Spleen (tissue), 13 donors: ENCODE measurements at places on chromosomes 6 and 20.

- DNase-seq, result no peak
Measured at GRCh38 chr6:27135087-27135657, 112.3 kb upstream of the PRSS16 start.

- DNase-seq, result no peak
Measured at GRCh38 chr6:73640179-73640750, 13.5 kb downstream of the SLC17A5 start.

DNA sequence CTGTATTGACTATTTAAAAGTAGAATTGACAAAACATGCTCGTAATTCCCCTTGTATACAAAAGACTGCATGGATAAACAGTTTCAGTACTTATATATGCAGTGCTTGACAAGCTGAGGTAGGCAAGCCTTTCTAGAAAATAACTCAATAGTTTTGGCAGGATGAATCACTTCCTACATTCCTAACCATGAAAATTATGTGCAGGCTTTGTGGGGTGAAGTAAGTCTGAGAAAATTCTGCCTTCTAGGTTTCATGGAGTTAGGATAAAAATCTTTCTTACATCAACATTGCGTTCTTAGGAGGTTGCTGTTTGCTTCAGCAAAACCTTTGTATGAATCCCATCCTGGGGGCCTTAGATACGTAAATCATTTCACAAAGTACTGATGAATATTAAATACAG lies 801.4 kb upstream of the EYS start:
- no peak for DNase-seq

- no peak for DNase-seq
Measured at GRCh38 chr6:64257586-64257985, 622.0 kb downstream of the PHF3 start.

DNA sequence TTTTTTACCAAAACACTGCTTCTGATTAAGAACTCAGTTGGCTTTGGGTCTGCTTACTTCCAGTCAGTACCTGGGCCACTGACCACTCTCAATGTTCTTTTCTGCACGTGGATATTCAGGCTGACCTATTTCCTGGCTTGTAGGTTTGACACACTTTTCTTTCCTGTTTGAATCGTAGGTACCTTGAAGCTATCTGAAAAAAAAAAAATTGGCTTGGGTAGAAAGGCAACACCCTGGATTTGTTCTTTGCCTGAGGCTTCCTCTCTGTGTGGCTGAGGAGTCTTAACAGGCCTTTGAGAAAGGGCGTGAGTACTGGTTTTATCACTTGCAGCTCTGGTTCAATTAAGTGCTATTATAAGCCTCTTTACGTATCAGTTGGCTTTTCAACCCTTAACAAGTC lies 60.6 kb upstream of the IL20RA start:
- DNase-seq, result no peak
